Stimulated activated CD8-positive, alpha-beta memory T cell treated with anti-CD3 and anti-CD28 coated beads, Interleukin-12 subunit alpha, Interleukin-12 subunit beta, amount 100 ng/mL, for 4 hours (primary cell): ENCODE measurements at places on chromosomes 4 and X.

DNA sequence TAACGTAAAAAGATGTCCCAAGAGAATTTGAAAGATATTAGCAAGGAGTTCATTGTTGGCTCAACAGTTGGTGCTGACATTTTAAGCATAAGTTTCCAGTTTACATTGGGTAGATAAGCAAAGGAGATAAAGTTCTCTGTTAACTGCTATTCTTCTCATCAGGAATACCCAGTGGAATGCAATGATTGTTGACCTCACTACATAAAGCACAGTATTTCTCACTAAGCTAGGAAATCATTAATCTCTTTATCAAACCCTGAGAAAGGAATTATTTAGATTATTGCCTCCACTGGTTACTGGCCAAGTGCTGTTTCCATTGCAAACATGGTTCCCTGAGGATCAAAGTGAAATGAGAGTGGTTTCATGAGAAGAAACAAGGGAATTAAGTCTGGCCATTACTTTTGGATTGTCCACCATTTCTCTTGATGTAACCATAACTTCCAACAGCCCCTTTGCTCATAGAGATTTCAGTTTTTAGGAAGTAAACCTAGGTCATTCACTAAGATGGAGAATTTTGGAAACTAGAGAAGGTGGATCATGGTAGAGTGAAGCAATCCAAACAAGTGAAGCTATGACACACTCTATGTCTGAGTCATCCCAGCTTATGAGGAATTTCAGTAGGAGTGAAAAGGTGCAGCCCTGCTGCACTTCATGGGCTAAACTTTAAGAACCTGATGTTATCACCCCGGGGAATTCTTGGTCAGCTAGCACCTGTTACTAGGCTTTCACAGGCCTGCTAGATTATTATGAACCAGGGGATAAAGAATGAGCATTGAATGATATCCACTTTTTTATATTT, 163.4 kb downstream of the AREG start:
- no peak for DNase-seq

GRCh38 chr4:31545755-31546154, 825.6 kb downstream of the PCDH7 start:
- DNase-seq, result no peak

DNA sequence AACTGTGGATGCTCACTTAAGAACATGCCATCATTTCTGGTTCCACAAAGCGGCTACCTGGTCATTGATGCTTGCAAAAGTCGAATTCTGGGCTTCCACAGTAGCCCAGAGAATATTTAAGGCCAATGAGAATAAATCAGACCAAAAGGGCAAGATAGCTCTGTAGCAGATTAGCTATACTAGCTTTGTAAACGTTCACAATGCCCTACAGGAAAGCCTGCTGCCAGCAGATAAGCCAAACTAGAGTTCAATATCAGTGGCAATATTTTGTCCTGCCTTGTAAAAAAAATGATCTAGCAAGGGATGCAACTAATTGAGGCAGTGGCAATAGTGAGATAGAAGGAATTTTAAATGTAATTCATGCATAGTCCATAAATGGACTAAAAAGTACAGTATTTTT, 387.7 kb upstream of the TEX13C start:
- no peak for DNase-seq

DNA sequence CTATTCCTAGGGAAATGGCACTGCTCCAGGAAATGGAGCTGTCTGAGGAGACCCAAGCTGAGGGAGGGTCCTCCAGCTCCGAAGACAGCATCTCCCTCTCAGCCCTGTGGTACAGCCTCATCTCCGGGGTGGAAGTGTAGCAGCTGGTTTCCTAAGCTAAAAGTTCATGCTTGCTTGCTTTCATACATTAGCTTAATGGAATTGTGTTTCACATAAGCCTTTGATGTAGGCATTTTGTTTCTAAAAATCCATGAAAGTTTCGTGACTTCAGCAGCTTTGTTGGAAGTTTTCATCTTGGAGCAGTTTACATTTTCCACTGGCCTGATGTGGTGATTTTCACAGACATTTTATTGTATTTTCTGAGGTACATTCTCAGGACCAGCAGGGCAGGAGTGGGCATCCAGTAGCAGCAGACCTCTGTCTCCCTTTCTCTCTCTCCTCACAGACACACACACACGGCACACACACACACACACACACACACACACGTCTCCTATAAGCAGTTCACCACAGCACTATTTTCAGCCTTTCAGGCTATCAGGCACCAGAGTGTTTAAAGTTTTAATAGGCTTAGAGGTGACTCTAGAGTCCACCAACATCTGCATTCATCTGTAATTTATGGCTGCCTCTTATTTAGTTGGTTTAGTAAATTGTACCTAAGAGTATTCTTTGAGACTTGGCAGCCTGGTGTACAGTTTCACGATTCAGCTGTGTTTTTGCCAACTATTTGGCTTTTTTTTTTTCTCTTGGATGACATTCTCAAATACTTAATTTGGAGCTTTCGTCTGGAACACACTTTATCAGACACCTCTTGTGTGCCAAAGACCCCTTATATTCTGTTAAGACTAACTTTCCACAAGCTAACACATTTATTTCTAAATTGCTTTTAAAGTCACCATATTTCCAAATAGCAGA, 225.8 kb upstream of the SFRP2 start:
- no peak for DNase-seq

GRCh38 chr4:26161030-26161824, 159.6 kb upstream of the RBPJ start:
- no peak for DNase-seq

DNA sequence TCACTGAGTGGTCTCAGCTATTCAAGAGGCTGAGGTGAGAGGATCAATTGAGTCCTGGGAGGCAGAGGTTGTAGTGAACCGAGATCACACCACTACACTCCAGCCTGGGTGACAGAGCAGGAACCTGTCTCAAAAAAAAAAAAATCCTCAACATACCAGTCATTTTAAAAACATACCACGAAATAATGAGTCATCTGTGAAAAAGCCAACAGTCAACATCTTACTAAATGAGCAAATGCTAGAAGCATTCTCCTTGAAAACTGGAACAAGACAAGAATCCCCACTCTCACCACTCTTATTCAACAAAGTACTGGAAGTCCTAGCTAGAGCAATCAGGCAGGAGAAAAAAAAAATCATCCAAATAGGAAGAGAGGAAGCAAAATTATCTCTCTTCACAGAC, 104.0 kb upstream of the ARHGEF9 start:
- no peak for DNase-seq

- no peak for DNase-seq
Measured at GRCh38 chr4:186684889-186685309, 38.8 kb downstream of the FAT1 start.

DNA sequence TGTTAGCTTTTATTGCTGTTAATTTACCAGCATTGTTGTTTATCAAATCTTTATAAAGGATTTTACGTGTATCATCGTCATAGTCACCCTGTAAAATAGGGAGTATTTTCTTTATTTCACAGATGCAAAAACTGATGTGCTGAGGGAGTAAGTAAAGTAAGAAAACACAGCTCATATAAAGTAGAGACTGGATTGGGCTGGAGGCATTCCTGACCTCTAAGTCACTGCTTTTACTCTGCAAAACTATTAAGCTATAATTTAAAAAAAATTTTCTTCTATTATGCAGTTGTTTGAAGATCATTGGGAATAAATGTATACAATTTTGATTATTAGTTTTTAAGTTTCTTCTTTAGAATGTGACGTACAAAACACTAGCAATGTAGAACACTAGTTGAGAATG, 45.9 kb downstream of the NUDT6 start:
- DNase-seq, result no peak

GRCh38 chr4:180530787-180531186, 1712.4 kb upstream of the TENM3 start:
- no peak for DNase-seq
